ENCODE measurements at places on chromosomes 7 and 10.

DNA sequence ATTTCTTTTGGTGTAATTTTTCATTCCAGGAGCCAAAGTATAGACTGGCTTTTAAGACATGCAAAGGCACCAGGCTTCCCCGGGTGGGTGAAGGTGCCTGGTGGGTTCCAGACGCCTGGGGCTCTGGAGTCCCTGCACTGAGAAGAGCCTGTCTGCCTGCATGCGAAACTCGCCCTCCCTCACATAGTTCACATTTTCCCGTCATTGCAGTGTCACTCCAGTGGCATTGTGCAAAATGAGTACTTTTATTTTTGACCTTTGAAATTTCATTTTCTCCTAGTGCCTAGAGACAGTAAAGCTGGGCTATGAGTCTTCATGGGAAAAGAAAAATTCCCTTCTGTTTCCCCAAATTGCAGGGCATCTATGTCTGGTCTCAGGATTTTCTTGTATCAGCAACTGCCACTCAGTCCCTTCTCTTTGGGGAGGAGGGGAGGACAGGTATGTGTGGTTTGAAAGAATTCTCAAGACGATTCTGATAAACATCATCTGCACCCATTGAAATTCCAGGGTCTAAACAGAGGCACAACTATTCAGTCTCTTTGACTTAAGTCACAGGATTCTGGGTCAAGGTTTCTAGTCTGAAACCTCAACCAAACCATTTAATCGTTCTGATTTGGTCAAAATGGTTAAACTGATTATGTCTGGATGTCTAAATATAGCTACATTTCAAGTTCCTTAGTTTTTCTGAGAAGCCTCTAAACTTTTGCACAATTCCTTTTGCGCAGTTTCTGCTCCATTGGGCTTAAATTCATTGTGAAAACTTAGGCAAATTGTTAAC, 107.8 kb downstream of the CYP26A1 start:
- no peak for DNase-seq

- no peak for DNase-seq
Measured at GRCh38 chr7:71171476-71171875, 39.5 kb downstream of the GALNT17 start.

DNA sequence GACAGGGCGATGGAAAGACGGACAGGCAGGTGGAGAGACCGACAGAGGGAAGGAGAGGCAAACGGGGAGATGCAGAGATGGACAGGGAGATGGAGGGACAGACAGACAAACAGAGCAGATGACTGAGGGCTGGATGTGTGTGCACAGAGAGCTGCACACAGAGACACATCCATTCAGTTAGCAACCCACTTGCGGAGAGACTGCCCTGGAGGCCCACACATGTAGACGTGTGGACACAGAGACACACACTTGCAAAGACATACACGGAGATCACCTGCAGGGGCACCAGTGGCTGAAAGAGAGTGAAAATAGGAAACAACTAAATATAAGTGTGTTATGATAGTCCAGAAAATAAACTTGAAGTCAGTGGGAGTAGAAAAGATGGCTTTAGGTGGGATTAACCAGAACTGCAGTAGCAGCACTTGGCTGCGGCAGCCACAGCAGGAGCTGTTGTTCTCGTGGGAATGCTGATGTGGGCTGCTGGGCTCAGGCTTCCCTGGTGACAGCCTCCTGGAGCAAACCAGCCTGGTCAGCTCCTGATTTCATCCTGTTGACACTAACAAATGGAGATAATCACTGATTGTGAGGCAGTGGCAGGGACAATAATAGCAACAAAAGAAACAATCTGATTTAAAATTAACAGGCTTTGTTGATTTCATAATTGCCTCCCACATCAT, 134.1 kb downstream of the CCNY start:
- DNase-seq = no peak

GRCh38 chr10:95356-96115, 39.7 kb upstream of the ZMYND11 start:
- DNase-seq = no peak

DNA sequence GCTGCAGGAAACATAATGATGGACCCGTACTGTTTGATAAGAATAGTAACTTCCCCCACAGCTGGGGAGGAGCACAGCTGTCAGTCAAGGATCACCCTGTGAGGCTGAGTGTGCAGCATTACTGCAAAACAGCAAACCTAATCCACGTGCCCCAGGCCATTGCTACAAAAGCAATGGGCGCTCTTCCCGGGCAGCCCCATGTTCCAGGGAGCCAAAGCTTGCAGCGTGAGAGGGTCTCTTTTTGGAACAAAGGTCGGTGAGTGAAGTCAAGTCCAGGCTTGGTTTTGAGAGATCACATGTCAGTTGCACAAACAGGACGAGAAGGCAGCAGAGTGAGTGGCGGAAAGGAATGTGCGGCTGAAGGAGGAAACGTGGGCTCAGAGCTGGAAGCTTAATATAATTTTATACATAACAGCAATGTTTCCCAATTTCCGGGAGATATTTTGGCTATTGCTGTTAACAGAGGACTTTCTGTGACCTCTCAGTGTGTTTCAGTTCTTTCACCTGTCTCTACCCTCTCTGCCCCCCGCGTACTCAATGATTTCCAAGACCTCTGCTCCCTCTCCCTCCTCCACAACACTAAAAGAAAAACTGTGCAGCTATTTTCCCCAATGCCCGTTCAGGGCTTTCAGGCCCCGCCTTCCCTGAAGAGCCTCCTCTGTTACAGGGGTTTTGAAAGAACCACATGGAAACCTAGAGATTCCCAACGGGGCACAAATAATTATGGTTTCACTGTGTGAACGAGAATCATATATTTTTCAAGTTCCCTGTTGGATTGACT, 128.9 kb downstream of the MTPAP start:
- no peak for DNase-seq

- no peak for DNase-seq
Measured at GRCh38 chr10:73501651-73502050, 5.8 kb upstream of the PPP3CB start.

GRCh38 chr10:79148452-79149344, 79.9 kb downstream of the ZMIZ1 start:
- no peak for DNase-seq

DNA sequence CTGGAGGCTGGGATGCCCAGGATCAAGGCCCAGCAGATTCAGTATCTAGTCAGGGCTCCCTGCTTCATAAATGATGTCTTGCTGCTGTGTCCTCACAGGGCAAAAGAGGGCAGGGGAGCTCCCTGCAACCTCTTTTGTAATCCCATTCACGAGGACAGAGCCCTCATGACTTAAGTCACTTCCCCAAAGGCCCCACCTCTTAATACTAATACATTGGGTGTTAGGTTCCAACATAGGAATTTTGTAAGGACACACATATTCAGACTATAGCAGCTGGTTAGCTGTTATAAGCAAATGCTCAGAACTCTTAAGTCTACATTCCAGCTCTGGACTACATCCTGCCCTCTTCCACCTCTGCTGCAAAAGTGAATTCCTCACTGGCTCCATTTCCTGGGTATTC, 63.0 kb downstream of the VOPP1 start:
- no peak for DNase-seq

- DNase-seq = no peak
Measured at GRCh38 chr10:132240581-132240980, 53.8 kb downstream of the DPYSL4 start.

DNA sequence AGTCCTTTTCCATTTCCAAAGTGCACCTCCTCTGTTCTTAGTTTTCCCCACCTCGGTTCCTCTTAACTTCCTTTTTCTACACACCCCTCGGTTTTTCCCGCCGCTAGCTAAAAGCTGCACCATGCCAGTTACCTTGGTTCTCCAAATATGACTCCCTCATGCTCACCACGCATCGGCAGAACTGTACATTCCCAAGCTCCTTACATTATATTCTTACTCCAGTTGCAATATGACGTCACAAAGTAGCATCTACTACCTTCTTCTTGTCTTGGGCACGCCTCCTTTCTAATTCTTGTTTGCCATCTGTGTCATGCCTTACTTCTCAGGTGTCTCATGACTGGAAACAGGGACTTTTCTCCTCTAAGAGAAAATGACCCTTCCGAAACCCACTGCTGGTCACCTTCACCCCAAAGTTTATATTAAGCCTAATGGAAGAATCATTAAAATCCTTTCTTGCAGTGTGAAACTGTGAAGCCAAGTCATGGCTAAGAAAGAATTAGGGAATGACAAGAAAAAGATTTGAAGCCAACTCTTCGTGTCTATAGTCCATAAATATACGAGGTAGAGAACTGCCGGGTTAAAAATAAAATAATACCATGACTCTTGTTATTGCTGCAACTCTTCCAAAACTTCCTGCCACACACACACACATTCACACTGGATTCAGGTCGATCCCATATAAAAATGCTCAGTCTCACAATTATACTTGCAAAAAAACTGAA, 1.7 kb downstream of the ESYT2 start:
- no peak for DNase-seq

- no peak for DNase-seq
Measured at GRCh38 chr7:107981466-107981865, 21.5 kb downstream of the LAMB1 start.

DNA sequence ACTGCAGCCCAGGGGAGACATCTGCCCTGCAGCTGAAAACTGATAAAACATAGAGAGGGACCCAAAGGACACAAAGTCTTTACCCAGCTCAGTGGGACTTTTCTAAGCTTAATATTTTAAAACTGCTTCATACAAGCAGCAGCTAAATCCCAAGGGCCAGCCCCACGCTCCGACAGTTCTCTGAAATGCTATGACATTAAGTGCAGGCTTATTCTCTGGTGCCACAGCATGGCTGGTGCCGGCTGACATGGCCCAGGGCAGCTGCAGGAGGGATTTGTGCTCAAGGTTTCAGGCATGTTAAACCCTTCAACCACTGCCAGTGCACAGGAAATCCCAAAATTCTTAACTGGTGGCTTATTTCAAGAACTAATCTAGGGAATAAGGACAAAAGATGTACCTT, 170.9 kb downstream of the PARD3 start:
- no peak for DNase-seq

GRCh38 chr7:155002411-155003091, 373 bp downstream of the PAXIP1 start:
- DNase-seq = no peak

DNA sequence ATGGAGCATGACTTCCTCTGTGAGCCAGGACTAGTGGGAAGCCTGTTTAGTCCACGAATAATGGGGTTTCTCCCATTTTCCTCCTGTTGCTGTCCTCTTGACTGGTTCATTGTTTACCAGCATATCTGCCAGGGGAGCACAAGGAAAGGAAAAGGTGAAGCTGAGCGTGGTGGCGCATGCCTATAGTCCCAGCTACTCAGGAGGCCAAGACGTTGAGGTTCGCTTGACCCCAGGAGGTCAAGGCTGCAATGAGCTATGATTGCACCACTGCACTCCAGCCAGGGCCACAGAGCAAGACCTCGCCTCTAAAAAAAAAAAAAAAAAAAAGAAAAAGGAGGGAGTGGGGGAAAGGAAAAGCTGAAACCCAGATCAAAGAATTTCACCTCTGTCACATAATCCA, 5.8 kb upstream of the IL2RA start:
- no peak for DNase-seq

DNA sequence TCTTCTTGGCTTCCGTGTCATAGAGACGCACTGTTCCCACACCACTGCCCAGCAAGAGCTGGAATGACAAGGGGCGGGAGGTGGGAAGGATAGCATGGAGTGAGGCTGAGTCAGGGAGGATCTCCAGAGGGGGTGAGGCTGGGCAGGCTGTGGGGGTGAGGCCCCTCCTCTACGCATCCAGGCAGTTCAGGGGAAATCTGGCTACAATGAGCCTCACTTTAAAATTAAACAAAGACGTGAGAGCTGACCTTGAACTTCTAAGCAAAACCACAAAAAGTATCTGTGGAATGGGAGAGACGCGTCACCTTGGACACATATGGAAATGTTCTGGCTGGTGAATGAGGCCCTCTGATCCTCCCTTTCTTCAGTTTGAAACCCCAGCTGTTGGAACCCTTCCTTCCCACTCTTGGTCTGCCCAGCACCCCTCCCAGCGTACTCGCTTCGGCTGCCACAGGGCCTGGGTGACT, 17.7 kb downstream of the WDR91 start:
- DNase-seq = no peak

DNA sequence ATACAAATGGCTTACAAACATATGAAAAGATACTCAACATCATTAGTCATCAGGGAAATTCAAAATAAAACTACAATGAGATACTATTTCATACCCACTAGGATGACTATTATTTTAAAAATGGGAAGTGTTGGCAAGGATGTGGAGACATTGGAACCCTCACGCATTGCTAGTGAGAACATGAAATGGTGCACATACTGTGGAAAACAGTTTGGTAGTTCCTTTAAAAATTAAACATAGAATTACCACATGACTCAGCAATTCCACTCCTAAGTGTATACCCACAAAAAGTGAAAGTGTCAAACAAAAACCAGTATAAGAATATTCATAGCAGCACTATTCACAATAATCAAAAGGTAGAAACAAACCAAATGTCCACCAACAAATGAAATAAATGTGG, 48.5 kb upstream of the SHTN1 start:
- DNase-seq = no peak

GRCh38 chr7:55977831-55978230, 13.4 kb downstream of the NIPSNAP2 start:
- no peak for DNase-seq

- no peak for DNase-seq
Measured at GRCh38 chr7:81618396-81619014, 151.3 kb downstream of the HGF start.

DNA sequence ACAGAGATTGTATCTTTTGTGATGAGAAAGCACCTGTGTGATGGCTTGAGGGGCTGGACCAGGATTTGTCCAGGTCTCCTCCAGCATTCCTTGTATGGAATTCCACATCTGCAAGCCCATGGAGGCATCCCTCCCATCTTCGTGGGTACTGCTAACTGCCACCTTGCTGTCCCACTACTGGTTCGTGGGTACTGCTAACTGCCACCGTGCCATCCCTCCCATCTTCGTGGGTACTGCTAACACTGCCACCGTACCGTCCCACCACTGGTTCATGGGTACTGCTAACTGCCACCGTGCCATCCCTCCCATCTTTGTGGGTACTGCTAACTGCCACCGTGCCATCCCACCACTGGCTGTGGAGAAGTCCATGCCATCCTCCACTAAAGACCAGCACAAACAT, 111.7 kb downstream of the LARP4B start:
- DNase-seq = no peak
